ENCODE measurements at places on chromosomes 1 and 21. TPM values are rescaled to one million over a fixed set of nuclear protein-coding genes. Genes with fewer than 3 reads are reported as not detected.

Gene DMBX1
- total RNA-seq = 0.15 TPM

GRCh38 chr1:17184822-17185484 is 20.0 kb upstream of the PADI1 start:
- H3K27me3 ChIP-seq = peaks cover 11% of the 10 kb centered on the region
- no peak overlapping the region for H3K27ac ChIP-seq
- H3K4me3 ChIP-seq = no peak overlapping the region
- DNase-seq = no peak

- no peak overlapping the region for H3K27ac ChIP-seq
- H3K4me3 ChIP-seq = no peak overlapping the region
- no peaks in the 10 kb centered on the region for H3K4me1 ChIP-seq
- DNase-seq = no peak
- no peaks in the 10 kb centered on the region for H3K27me3 ChIP-seq
Observed at GRCh38 chr1:195576641-195577040, 1031.6 kb downstream of the KCNT2 start.

Gene RGS16
- total RNA-seq = 39.9 TPM

Gene CCDC18
- 37.7 TPM for total RNA-seq
